Iris pigment epithelial cell (primary cell): ENCODE measurements at places on chromosomes 2 and 18.

GRCh38 chr2:182763311-182763912 lies 47.4 kb downstream of the DNAJC10 start:
- peak; percentile 59 for DNase-seq

DNA sequence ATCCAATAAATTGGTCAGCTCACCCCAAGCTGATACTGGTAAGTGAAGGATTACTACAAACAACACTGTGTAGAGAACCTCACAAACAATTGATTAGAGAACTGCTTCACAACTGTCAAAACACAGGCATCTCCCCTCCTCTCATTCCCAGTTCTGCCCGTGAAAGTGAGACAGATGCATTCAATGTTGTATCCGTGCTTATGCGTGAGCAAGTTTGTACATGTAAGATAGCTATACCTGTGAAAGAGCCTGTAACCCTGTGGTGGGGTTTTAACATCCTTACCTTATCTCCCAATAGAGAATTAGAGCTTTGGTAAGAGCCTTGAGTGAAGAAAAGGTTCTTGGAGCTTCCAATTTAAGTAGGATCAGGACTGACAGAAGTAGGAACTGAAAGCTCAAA lies 9.1 kb downstream of the MARCHF4 start:
- DNase-seq: no peak

GRCh38 chr2:98807929-98808328 lies 77.0 kb upstream of the MGAT4A start:
- no peak for DNase-seq

DNA sequence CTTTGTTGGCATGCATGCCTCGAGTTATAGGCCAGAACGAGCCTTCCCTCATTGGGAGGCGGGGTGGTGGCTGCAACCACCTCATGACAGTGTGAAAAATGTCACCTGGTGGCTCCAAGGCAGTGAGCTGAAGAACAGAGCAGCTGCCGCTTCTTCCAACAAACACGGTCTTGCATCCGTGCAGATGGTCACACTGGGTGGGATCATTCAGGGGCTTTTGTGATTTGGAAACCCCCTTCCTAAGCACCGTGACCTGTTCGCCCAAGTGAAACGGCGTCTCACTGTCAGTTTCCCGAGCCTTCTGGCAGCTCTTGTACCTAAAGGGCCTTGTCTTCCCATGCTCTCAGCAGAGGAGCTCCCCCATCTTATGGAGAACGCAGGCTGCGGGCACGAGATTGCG lies 159.7 kb downstream of the NAPG start:
- no peak for DNase-seq

- DNase-seq: peak; percentile 15
Observed at GRCh38 chr2:177554365-177554764, 161.8 kb downstream of the AGPS start.

DNA sequence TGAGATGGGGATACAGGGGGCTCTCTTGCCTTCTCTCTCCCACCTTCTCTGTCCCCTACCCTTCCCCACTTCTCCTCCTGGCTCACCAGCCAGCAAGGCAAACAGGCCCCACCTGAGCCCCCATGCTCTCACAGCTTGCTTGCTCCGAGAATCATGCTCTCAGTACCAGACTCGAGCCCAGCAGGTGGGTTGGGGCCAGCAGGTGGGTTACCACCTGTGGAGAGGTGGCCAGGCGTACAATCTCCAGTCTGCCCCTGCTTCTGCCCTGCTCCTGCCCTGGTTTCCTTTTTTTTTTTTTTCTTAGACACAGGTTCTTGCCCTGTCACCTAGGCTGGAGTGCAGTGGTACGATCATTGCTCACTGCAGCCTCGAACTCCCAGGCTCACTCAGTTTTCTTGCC lies 214.5 kb downstream of the SH3RF3 start:
- no peak for DNase-seq

DNA sequence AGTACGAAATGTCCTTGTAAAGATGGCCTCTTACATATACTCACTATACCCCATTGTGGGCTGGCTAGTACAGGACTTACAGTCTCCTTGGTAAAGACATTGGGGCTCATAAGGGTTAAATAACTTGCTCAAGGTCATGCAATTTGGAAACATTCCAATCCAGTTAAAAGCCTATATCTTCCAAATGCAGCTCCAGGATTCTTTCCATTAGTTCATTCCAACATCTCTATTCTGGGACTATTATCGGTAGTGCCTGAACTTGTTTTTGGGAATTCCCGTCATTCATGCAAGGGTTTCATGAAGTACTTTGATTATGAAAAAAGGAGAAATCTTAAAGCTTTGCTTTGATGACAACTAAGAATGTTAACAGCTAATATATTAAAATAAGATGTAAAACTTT lies 99.2 kb upstream of the SLC8A1 start:
- no peak for DNase-seq

GRCh38 chr2:210477496-210477895 lies 937 bp upstream of the LANCL1 start:
- peak; percentile 46 for DNase-seq

- no peak for DNase-seq
Observed at GRCh38 chr2:22276696-22277095, 1108.3 kb upstream of the KLHL29 start.

- DNase-seq: no peak
Observed at GRCh38 chr2:161163440-161163839, 3.2 kb downstream of the TANK start.

- DNase-seq: no peak
Observed at GRCh38 chr2:23543728-23544127, 158.7 kb downstream of the KLHL29 start.

DNA sequence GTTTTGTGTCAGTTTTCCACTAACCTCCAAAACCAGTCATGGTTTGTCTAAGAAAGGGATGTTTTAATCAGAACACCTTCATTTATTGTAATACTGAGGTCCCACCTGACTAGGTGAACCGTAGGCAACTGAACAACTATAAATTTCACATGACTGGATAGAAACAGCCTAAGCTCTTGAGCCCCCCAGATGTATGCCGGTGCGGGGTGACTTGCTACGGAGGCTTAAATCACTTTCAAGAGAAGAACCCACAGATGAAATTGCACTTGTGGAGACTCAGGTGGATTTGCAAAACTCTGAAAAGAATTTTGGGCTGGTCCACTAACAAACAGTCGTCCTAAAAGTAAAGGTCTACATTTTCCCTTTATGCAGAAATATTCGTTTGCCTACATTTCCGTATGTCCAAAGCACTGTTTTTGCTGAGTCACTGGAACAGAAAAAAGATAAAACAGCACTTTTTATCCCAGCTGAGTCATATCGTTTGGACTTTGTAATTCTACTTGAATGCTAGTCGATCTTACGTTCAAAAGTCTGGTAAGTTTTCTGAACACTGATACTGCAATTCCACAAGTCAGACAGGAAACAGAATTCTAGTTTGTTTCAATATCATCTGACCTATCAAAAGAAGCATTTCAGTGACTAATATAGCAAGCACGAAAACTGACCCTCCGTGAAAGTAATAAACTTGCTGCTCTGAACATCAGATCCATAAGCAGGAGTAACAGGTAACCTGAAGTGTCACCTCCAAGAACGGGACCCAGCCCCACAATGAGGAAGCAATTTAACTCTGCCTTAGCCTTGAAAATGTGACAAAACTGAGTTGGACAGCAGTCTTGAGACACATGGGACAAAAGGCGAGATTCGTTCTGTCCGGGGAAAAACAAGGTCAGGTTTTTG lies 18.1 kb downstream of the ZNF516 start:
- DNase-seq: peak; percentile 97

GRCh38 chr2:186382932-186383331 lies 103.1 kb upstream of the ZC3H15 start:
- no peak for DNase-seq

- no peak for DNase-seq
Observed at GRCh38 chr18:37314534-37314933, 251.1 kb downstream of the CELF4 start.

- DNase-seq: peak; percentile 50
Observed at GRCh38 chr2:98479959-98480524, 35.4 kb downstream of the INPP4A start.

GRCh38 chr2:201049455-201049854 lies 22.0 kb downstream of the HYCC2 start:
- DNase-seq: peak; percentile 32

DNA sequence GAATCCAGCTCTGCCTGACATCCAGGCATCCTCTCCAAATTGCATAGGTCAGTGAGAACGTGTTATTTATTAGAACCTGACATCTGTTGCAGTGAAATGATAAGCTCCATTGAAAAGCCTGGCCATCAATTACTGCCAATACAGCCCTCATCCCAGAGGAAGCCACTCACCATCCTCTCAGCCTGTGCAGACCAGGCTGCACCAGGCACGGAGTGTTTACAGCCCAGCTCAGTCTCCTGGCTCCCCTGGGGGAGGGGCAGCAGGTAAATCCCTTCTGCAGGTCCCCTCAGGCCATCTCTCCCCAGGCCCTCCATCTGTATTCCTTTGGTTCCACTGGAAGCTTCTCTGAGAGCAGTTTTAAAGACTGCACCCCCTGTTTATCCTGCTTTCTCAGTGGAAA lies 82.6 kb upstream of the FOSL2 start:
- DNase-seq: no peak
